H1 (cell line): ENCODE measurements at places on chromosomes 3 and 15.

- DNase-seq: no peak
Observed at GRCh38 chr3:52693071-52693470, 7.2 kb downstream of the GNL3 start.

DNA sequence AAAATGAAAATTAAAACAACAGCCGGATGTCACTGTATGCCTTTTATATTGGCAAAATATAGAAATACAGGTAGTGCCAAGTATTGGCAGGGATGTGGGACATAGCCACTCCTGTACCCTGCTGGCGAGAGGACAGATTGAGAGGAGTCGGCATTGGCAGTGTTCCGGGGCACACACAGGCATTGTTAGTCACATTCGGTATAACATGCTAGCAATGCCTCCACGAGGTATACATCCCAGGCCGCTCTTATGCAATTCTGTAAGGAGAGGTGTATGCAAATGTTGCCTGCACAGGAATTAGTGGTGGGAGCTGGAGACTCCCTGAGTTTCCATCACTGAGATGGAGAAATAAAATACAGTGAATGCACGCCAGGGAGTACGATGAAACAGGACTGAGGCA, 99.4 kb upstream of the DLG1 start:
- DNase-seq: no peak

DNA sequence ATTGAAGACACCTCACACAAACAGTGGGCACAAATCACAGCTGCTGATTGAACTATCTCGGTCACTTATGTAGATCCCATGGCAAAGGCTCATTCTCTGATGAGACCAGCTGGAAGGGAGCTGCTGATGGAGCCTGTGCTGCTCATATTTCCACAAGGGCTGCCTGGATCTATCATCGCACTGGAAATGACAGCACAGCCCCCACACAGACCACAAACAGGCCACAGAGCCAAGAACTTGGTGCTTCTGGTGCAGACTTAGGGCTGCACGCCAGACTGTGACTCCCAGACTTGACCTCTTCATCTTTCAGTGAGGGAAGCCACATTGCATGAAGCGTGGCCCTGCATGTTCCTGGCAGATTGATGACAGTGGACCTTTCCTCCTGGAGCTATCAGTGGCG, 197.6 kb downstream of the MINAR1 start:
- DNase-seq: no peak

DNA sequence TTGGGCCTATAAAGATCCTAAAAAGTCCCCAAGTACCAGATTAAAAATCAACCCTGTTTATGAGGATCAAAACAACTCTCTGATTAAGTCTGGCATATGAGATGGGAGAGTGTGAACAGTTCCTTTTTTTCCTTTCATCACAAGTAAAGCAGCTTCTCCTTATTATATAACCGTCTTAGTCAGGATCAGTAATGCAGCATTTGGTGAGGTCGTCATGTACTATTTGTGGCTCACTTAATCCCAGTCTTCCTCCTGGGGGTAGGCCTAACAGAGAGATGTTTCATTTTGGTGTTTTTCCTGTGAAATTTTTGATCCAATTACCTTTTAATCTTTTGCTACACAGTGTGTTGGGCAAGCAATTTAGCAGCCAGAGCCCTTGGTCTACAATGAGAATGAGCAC, 333.1 kb upstream of the KCNMB2 start:
- DNase-seq: no peak

GRCh38 chr15:54347082-54347827, 369.0 kb downstream of the UNC13C start:
- no peak for DNase-seq
